ENCODE measurements at places on chromosomes 6 and 20. TPM values are rescaled to one million over a fixed set of nuclear protein-coding genes. Genes with fewer than 3 reads are reported as not detected.

SCRT2 gene
- not detected for total RNA-seq

RUNX2 gene
- total RNA-seq: 2.5 TPM

SEMG2 gene
- not detected for total RNA-seq

BEND6 gene
- 0.28 TPM for total RNA-seq

COL10A1 gene
- total RNA-seq: 0.14 TPM

COL20A1 gene
- total RNA-seq: not detected

SCAF8 gene
- 21.4 TPM for total RNA-seq

LY6G6D gene
- total RNA-seq: not detected

FABP7 gene
- total RNA-seq: not detected

PROCR gene
- total RNA-seq: 97.8 TPM

TBC1D7 gene
- total RNA-seq: 24.9 TPM

ZNF165 gene
- 2.5 TPM for total RNA-seq

TULP4 gene
- 42.2 TPM for total RNA-seq

SIRPG gene
- not detected for total RNA-seq

ATRN gene
- 22.6 TPM for total RNA-seq

NHLRC1 gene
- total RNA-seq: 1.8 TPM

EPPIN gene
- not detected for total RNA-seq

All from airway epithelial cell (primary cell).